Breast epithelium (tissue), 4 donors: ENCODE measurements at places on chromosomes 7 and 10.

DNA sequence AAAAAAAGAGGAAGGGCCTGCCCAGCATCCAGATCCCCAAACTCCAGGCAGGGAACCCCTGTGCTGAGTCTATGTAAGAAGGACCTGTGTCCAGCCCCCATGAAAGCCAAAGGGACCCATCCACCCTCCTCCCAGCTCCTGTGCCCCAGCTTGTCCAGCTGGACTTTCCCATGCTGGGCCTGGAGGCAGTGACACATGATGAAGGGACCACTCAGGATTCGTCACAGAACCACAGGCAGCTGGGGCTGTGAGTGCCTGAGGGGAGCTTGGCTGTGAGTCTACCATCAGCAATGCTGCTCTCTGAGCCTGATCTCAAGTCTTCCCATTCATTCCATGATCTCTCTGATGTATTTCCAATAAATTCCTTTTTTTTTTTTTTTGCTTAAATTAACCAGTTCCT is 36.2 kb upstream of the MNX1 start:
- H3K4me3 ChIP-seq, result no peak overlapping the region
- no peaks in the 10 kb centered on the region for H3K4me1 ChIP-seq
- no peak overlapping the region for H3K27ac ChIP-seq

DNA sequence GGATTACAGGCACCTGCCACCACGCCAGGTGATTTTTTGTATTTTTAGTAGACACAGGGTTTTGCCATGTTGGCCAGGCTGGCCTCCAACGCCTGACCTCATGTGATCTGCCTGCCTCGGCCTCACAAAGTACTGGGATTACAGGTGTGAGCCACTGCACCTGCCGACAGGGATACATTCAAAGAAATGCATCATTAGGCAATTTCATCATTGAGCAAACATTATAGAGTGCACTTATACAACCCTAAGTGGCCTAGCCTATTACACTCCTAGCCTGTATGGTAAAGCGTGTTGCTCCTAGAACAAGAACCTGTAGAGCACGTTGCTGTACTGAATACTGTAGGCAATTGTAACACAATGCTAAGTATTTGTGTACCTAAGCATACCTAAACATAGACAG is 350.3 kb downstream of the GALNT17 start:
- no peaks in the 10 kb centered on the region for H3K4me1 ChIP-seq
- no peaks in the 10 kb centered on the region for H3K36me3 ChIP-seq
- H3K27ac ChIP-seq, result no peak overlapping the region

DNA sequence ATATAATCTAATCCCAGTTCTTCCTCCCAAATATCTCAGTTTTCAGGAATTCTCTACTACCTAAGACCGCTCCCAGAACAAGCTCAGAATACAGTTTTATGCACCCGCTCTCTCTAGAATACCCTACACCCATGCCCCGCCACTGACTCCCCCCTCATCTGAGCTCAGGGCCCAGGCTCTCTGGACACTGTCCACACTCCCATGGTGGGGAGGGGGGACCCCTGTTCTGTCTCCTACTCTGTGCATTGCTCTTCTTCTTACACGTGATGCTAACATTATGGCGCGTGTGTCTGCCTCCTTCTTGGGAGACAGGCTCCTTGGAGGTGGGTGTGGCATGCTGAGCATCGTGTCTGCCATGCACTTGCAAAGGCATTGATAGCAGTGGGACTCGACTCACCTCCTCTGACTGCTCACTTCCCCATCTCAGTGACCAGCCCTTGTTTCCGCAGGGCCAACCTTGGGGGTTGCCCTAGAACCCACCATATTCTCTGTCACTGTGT is 127.9 kb downstream of the TCERG1L start:
- H3K27ac ChIP-seq, result no peak overlapping the region
- no peak for DNase-seq
- no peak overlapping the region for H3K4me3 ChIP-seq
- H3K36me3 ChIP-seq, result no peaks in the 10 kb centered on the region

- H3K4me1 ChIP-seq, result no peaks in the 10 kb centered on the region
- no peaks in the 10 kb centered on the region for H3K36me3 ChIP-seq
- DNase-seq, result no peak
- no peaks in the 10 kb centered on the region for H3K27me3 ChIP-seq
- H3K4me3 ChIP-seq, result no peak overlapping the region
These were observed 118.0 kb downstream of the WDFY4 start for GRCh38 chr10:48802611-48803071.

- H3K27ac ChIP-seq, result no peak overlapping the region
- H3K4me1 ChIP-seq, result no peaks in the 10 kb centered on the region
- DNase-seq, result peak; percentile 31
- no peaks in the 10 kb centered on the region for H3K36me3 ChIP-seq
- H3K27me3 ChIP-seq, result peaks cover 16% of the 10 kb centered on the region
These were observed 8.6 kb downstream of the KNDC1 start for GRCh38 chr10:133168617-133169031.

- no peak overlapping the region for H3K27ac ChIP-seq
- H3K36me3 ChIP-seq, result no peaks in the 10 kb centered on the region
- H3K4me1 ChIP-seq, result no peaks in the 10 kb centered on the region
- no peaks in the 10 kb centered on the region for H3K27me3 ChIP-seq
- H3K4me3 ChIP-seq, result no peak overlapping the region
These were observed 35.1 kb downstream of the LRRC20 start for GRCh38 chr10:70347321-70347720.

- H3K4me3 ChIP-seq, result no peak overlapping the region
- H3K27ac ChIP-seq, result no peak overlapping the region
These were observed 372.5 kb downstream of the SDK1 start for GRCh38 chr7:3673524-3673923.

GRCh38 chr7:116145245-116145852 is 65.0 kb upstream of the TES start:
- no peak overlapping the region for H3K4me3 ChIP-seq
- no peaks in the 10 kb centered on the region for H3K4me1 ChIP-seq
- H3K27ac ChIP-seq, result no peak overlapping the region

GRCh38 chr7:29921404-29922010 is 68.1 kb downstream of the SCRN1 start:
- H3K27ac ChIP-seq, result no peak overlapping the region
- H3K27me3 ChIP-seq, result no peaks in the 10 kb centered on the region
- no peak overlapping the region for H3K4me3 ChIP-seq
- no peaks in the 10 kb centered on the region for H3K4me1 ChIP-seq

DNA sequence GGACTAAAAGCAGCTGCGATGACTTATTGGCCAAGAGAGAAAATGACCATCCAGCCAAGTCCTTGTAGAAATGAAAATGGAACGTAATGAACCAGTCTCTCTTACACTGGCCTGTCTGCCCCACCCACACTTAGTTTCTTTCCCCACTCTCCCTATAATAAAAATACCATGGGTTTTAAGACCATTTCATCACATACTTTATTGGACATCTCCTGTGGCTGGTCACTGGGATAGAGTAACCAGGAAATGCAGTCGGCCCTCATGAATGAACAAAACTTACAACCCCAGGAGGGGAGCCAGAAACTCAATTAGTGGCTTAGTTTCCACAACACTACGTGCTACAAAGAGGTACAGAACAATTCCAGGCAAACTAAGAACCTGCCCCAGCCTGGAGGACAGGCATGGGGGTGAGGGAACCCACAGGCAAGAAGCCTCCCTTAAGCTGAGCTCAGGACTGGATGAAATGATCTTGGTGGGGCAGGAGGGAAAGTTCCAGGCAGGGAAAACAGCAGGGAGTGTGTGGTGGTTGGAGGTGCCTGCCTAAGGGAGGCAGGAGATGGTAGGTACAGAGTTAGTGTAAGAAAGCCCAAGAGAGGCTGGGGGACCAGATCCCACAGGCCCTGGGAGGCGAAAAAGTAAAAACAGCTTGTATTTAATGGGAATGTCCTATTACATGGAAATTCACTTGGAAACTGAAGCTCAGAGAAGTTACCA is 29.6 kb downstream of the MKI67 start:
- H3K36me3 ChIP-seq, result no peaks in the 10 kb centered on the region
- no peaks in the 10 kb centered on the region for H3K4me1 ChIP-seq
- H3K4me3 ChIP-seq, result no peak overlapping the region
- DNase-seq, result no peak
- no peaks in the 10 kb centered on the region for H3K27me3 ChIP-seq

- H3K27ac ChIP-seq, result peak overlapping the region; percentile 99
- H3K4me1 ChIP-seq, result no peaks in the 10 kb centered on the region
- no peaks in the 10 kb centered on the region for H3K27me3 ChIP-seq
- H3K4me3 ChIP-seq, result peak overlapping the region; percentile 81
- DNase-seq, result no peak
- no peaks in the 10 kb centered on the region for H3K36me3 ChIP-seq
These were observed 720 bp upstream of the RFC2 start for GRCh38 chr7:74254858-74255379.

- DNase-seq, result no peak
- no peaks in the 10 kb centered on the region for H3K36me3 ChIP-seq
- H3K4me1 ChIP-seq, result no peaks in the 10 kb centered on the region
- H3K27me3 ChIP-seq, result no peaks in the 10 kb centered on the region
- H3K27ac ChIP-seq, result no peak overlapping the region
- no peak overlapping the region for H3K4me3 ChIP-seq
These were observed 1164.2 kb upstream of the LRRN3 start for GRCh38 chr7:109926738-109927137.

DNA sequence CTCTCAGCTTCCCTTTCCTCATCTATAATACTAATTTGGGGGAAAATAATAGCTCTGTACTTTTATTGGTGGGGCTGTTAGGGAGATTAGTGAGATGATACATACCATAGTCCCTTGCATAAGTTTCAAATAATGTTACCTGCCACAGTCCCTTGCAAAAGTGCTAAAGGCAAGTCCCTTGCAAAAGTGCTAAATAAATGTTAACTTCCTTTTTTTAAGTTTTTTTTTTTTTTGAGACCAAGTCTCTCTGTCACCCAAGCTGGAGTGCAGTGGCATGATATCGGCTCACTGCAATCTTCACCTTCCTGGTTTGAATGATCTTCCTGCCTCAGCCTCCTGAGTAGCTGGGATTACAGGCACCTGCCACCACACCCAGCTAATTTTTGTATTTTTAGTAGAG is 43.4 kb upstream of the SRGN start:
- DNase-seq, result no peak
- no peak overlapping the region for H3K27ac ChIP-seq
- no peak overlapping the region for H3K4me3 ChIP-seq

- no peaks in the 10 kb centered on the region for H3K36me3 ChIP-seq
- H3K4me3 ChIP-seq, result no peak overlapping the region
- H3K27ac ChIP-seq, result no peak overlapping the region
- H3K4me1 ChIP-seq, result no peaks in the 10 kb centered on the region
- no peak for DNase-seq
These were observed 873.0 kb downstream of the SORCS3 start for GRCh38 chr10:105514106-105514505.

DNA sequence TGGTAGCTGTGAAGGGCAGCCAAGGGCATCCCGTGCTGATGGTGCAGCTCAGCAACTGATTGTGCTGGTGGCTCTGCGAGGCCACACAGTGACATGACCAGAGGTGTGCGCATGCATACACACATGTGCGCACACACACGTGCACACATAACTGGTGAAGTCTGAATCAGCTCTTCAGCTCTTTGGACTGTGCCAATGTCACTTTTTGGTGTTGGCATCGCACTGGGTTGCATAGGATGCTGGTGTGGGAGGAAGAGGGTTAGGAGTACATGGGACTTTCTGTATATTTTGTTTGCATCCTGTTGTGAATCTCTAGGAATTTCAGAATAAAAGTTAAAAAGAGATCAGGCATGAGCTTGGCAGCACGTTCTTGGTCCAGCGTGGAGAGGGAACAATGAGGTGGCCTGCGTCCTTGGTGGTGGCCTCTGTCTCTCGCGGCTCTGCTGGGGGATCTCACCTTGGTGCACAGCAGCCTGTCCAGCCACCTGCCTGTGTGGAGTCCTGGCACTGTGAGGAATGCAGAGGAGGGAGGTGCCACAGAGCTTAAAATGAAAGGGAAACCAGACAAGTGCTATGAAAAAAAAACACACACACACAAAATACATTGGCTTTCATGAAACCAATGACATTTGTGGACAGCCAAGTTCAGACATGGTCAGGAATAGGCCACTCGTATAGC is 124.0 kb downstream of the TRRAP start:
- H3K27ac ChIP-seq, result no peak overlapping the region
- H3K4me3 ChIP-seq, result no peak overlapping the region
- DNase-seq, result no peak
- H3K36me3 ChIP-seq, result peaks cover 8% of the 10 kb centered on the region
- H3K4me1 ChIP-seq, result no peaks in the 10 kb centered on the region

- no peaks in the 10 kb centered on the region for H3K4me1 ChIP-seq
- H3K27me3 ChIP-seq, result peaks cover 35% of the 10 kb centered on the region
- peak; percentile 38 for DNase-seq
These were observed 49.3 kb downstream of the CFAP46 start for GRCh38 chr10:132893090-132893489.

GRCh38 chr7:152231089-152231488 is 204.7 kb downstream of the KMT2C start:
- DNase-seq, result no peak
- no peaks in the 10 kb centered on the region for H3K36me3 ChIP-seq
- no peak overlapping the region for H3K27ac ChIP-seq
- H3K27me3 ChIP-seq, result no peaks in the 10 kb centered on the region
- no peaks in the 10 kb centered on the region for H3K4me1 ChIP-seq
- no peak overlapping the region for H3K4me3 ChIP-seq

DNA sequence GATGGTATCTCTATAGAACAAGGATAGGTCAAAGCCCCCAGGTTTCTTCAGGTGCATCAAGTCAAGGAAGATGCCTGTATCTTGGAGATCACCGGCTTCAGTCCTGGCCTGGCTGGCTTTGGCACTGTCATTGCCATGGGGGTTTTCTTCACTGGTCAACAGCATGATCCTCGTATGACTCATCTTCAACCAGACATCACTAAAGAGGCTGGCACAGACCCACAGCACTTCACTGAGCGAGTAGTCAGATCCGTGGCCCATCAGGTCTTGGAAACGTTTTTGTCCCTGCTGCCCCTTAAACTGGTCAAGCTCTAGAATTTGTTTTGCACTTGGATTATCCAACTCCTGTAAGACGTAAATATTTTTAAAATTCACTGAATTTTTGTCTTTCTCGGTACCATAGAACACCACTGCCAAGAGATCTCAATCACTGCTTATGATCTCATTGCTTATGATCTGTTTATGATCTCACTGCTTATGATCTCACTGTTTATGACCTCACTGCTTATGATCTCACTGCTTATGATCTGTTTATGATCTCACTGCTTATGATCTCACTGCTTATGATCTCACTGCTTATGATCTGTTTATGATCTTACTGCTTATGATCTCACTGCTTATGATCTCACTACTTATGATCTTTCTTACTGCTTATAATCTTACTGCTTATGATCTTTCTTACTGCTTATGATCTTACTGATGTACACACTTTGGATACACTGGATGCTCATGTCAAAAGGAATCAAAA is 135.2 kb downstream of the CYP26A1 start:
- no peaks in the 10 kb centered on the region for H3K36me3 ChIP-seq
- no peaks in the 10 kb centered on the region for H3K4me1 ChIP-seq
- no peak overlapping the region for H3K27ac ChIP-seq

GRCh38 chr7:134777470-134777869 is 2.0 kb upstream of the CALD1 start:
- H3K27ac ChIP-seq, result peak overlapping the region; percentile 88
- no peaks in the 10 kb centered on the region for H3K27me3 ChIP-seq
- no peak overlapping the region for H3K4me3 ChIP-seq
- H3K4me1 ChIP-seq, result no peaks in the 10 kb centered on the region
- no peak for DNase-seq
